HuH-7.5 (cell line): ENCODE measurements at places on chromosomes 5 and 9.

GRCh38 chr5:2867373-2867933 lies 116.0 kb upstream of the IRX2 start:
- DNase-seq, result no peak

GRCh38 chr5:153827397-153827796 lies 211.3 kb downstream of the FAM114A2 start:
- no peak for DNase-seq

- DNase-seq, result no peak
Measured at GRCh38 chr5:9456435-9457042, 89.3 kb downstream of the SEMA5A start.

- no peak for DNase-seq
Measured at GRCh38 chr9:129484352-129485000, 136.4 kb downstream of the C9orf50 start.

DNA sequence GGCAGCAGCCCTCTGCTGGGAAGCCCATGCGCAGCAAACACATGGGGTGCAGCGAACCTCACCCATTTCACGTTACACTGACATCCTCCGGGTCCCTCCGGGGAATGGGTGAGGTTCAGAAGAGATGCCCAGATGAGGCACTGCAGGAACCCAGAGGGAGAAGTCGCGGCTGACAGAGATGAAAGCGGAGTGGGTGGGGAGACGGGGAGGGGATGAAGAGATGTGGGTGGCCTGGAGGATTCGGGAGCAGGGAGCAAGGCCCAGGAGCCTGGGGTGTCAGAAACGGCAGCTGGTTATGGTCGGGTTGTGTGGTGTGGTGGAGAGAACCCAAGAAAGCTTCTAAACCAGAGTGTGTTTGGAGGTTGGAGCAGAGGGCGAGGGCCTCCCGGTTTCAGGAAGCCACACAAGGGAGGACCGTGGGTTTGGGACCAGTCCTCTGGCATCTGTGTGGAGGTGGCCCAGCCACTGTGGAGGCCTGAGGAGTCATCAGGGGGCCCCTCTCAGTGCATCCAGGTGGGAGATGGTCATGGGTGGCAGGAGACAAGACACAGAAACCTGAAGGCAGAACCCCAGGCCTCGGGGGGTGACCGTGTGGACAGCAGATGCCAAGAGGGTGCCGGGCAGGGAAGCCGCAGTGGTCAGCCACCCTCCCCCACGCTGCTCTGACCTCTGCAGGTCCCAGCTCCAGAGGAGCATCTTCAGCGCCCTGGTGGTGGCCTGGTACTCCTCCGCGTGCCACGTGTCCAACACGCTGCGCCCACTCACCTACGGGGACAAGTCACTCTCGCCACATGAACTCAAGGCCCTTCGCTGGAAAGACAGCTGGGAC lies 8.6 kb downstream of the UCK1 start:
- DNase-seq, result no peak

DNA sequence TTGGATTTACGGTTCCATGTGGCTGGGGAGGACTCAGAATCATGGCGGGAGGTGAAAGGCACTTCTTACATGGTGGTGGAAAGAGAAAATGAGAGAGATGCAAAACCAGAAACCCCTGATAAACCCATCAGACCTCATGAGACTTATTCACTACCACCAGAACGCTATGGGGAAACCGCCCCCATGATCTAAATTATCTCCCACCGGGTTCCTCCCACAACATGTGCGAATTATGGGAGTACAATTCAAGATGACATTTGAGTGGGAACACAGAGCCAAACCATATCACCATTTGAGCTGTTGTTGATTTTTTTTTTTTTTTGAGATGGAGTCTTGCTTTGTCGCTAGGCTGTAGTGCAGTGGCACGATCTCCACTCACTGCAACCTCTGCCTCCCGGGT lies 16.5 kb downstream of the DAB2IP start:
- DNase-seq, result no peak

DNA sequence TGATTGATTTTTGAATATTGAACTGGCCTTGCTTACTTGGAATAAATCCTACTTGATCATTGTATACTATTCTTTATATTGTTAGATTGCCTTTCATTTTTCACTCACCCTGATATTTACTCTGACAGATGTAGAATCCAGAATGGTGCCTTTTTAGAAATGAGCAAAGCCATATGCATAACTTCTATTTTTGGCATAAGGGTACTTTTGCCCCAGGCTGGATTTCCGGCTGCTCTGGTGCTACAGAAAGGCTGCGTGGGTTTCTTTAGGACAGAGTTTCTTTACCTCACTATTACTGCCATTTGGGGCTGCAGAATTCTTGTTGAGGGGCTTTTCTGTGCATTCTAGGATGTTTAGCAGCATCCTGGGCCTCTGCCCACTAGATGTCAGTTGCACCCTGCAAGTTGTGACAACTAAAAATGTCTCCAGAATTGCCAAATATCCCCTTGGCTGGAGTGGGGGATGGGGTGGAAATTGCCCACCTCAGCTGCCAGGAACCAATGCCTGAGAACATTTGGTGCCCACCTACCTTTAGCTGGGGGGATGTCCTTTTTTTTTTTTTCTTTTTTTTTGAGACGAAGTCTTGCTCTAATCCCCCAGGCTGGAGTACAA lies 50.1 kb downstream of the SLC36A1 start:
- no peak for DNase-seq

- DNase-seq, result no peak
Measured at GRCh38 chr5:110873773-110874437, 135.1 kb downstream of the SLC25A46 start.

DNA sequence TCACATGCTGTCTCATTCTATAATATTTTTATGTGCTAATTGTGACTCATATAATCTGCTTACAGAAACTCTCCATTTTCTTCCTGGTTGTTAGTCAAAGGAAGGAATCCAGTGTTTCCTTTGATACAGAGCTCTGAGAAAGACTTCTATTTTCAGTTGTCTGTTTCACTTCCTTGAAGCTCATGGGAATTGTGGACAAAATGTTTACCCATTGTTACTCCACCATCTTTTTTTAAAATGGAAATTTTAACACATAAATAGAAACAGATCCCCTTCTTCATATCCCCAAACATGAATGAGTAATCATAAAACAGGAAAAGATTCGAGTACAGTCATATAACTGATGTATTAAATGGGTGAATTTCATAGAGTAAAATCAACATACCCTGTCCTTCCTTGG lies 42.0 kb upstream of the KCNN2 start:
- DNase-seq, result no peak

DNA sequence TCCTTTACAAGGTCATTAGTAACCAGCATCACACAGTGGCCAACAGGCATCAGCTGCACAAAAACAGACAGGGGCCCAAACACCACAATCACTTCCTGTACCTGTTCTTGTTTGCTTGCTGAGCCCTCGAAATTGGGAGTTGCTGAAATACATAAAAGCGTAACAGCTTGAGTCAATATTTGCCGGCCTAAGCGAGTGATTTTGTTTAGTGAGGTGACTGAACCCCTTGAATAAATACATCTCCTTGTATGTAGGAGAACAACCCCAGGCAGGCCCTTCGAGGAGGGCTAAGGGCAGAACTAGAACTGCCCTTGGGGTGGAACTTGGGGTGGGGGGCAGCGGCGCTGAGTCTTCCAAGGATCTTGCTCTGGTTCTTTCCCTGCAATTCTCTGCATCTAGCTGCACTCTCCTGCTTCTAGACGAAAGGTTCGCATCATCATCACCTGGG lies 502.5 kb downstream of the RASEF start:
- peak; percentile 18 for DNase-seq

DNA sequence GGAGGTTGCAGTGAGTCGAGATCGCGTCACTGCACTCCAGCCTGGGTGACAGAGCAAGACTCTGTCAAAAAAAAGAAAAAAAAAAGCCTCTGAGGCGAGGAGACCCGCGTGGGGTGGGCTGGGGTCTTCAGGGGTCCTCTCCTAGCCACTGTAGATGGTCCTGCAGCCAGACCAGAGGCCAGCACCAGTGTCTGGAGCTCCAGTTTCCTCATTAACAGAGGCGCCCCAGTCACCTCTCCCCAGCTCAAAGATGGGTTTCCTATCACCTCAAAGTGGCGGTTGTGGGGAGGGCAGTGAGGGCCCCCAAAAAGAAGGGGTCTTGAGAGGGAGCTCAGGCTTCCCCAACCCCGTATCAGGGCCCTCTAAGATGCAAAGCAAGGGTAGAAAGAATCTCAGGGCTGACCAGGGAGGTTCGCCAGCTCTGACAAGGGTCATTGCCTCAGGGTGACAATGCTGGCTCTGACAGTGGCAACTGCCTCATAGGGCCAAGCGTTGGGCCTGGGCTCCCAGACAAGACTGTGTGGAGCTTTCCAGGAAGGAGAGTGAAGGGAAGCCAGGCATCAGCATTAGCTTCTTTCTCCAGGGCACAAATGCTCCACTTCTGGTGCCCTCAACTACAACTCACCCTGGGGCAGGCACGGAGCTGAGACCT lies 15.0 kb downstream of the STK10 start:
- DNase-seq, result no peak

GRCh38 chr9:136954270-136955083 lies 2.4 kb downstream of the LCN12 start:
- DNase-seq, result no peak

DNA sequence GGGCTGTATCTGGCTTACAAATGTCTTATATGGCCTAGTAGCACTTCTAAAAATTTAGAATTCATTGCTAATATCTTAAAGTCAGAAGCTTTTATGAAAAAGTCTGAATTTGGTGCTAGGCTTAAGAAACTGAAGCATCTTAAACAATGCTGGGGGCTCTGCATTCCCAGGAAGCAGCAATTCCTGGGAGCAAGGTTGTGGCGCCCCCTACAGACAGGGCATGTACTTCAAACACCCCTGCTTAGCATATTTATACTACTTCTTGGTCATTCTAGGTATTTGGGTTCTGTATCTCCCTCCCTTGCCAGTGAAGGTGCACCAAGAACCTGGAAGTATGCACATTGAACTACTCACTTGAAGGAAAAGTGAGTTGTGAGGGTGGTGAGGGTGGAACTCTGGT lies 64.6 kb upstream of the GRIA1 start:
- DNase-seq, result no peak

- DNase-seq, result no peak
Measured at GRCh38 chr9:87069690-87070089, 122.4 kb upstream of the GAS1 start.

- no peak for DNase-seq
Measured at GRCh38 chr5:112597831-112598230, 139.9 kb upstream of the APC start.

DNA sequence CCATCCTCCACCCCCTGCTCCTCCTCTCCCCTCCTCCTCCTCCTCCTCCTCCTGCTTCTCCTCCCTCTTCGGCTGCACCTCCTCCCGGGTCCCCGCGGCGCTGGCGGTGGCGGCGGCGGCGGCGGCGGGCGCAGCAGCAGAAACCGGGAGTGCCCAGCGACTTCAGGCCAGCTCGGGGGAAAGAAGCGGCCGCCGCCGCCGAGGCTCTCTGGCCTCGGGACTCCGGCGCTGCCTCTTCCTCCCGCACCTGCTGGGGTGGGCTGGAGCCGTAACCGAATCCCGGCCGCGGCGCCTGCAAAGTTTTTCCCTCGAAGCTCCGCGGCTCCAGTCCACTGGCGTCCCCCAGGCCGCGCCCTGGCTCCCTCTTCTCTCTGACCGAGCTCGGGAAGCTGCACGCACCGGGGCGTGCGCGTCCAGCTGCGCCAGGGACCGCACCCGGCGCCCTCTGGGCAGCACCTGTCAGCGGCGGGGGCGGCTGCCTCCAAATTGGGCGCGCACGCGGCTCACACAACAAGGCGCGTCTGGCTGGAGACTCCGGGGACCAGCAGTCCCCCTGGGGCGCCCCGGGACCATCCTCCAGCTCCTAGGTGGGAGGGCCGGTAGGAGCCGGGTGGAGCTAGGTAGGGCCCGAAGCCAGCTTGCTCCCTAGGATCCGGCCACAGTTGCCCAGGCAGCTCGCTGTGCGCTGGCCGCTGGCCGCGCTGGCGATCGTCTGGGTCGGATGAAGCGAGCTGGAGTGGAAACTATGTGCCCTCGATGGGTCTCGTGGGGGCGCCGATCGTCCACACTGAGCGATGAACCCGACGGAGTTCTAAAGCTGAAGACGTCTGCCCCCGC lies at the start of gene MCTP1:
MCTP1 (minus strand) TSS at position 523 of the 837 bp plus-strand sequence.
- DNase-seq, result peak; percentile 29

- no peak for DNase-seq
Measured at GRCh38 chr5:68798877-68799843, 294.7 kb upstream of the SLC30A5 start.

DNA sequence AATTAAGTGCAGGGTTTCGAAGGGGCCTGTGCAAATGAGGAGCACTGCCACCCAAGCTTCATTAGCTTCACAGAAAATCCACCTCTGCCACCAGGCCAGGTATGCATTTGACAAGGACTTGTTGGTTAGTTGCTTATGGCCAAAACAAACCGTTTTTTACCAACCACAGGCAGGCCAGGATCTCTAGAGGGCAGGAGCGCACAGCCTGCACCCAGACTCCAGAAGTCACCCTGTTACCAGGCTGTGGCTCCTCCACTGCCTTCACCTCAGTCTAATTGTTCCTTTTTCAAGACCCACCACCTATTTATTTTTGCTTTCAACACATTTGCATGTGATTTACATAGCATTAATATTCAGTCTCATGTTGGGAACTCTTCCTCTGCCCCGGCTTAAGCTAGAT lies 78.3 kb upstream of the HSPA9 start:
- DNase-seq, result no peak

GRCh38 chr5:106874974-106875373 lies 795.8 kb downstream of the EFNA5 start:
- no peak for DNase-seq

DNA sequence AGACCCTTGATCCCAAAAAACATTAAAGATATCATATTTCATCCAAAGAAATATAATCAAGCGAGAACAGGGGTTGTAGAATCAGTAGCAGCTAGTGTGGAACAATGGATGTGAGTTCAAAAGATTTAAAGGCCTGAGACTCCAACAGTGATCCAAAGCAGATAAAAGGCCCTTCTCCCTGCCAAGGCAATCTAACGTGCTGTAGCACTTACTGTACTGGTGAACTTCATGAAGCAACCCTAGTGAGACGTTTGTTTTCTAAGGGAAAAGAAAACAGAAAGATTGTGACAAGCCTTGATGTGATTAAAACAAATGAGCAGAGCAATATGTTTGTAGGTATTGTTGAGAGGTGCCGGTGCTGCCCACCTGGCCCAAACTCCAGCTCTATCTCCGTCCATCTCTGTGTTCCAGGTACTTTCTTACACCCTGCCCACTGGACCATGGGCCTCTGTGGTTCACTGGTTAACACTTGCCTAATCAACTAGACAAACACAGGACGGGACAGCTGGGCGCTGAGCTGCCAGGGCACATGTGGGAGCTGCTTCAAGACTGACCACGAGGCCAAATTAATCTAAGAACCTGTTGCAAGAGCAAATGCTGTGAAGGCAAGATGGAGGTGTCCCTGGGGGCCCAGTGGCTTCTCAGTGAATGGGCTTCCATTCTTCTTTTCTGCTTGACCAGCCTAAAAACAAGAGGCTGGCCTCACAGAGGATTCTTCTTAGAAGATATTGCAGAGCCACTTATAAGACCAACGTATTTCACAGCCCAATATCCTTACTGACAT lies 265.5 kb downstream of the CWC27 start:
- no peak for DNase-seq

DNA sequence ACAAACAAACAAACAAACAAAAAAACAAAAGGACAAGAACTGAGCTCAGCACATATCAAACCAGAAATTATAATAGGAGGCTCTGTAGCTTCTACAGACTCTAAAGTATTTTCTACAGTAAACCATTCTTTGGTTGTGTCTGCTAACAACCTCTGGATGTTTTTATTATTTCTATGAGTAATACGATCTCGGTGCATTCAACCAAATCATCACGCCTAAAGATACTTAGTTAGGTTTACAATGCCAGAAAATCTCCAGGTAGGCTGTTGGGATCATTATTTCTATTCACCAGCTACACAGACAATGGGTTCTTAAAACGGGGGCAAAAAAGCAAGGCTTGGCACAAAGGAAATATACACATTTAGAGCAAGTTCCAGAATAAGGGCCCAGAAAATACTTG lies 41.6 kb upstream of the ALDOB start:
- DNase-seq, result no peak
